ENCODE measurements at places on chromosomes 7 and 10. TPM values are rescaled to one million over a fixed set of nuclear protein-coding genes. Genes with fewer than 3 reads are reported as not detected.

DNA sequence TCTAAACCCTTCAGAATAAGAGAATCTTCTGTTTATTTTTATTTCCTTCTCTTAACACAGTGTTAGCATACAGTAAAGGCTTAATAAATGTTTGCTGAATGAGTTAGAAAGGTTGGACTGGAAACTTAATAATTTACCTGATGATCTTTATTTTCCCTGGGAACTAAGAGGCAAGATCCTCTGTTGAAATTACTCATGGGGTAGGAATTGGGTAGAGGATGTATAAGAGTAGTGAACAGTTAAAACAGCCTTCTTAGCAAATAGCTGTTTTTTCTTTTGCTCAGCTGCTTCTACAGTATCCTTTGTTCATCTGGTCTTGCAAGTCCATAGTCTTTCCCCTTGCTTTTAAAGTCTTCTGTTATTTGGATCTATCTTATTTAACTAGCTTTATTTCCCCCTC is 80.0 kb downstream of the AKAP9 start:
- DNase-seq = no peak

The OR2A12 gene
- not detected for total RNA-seq

The CLCN1 gene
- total RNA-seq = 0.47 TPM

The TECPR1 gene
- total RNA-seq = 19.9 TPM

GRCh38 chr7:21076054-21076453 is 289.4 kb upstream of the SP8 start:
- no peak for DNase-seq

DNA sequence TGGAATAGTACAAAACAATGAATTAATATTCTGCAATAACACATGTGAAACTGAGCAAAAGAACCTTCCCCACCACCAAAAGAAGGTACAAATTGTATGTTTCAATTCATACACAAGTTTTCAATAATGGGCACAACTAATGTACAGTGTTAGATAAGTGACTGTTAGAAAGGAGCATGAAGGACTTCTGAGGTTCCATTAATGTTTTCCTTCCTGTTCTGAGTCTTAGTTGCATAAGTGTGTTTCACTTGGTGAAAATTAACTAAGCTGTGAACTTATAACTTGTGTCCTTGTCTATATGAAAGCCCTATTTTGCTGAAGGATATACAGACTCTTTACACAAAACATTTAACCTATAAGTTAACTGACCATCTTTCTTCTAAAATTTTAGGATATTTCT is 8.2 kb downstream of the GSAP start:
- no peak for DNase-seq

All from HCT116 (cell line).